Ecto neural progenitor cell (in vitro differentiated cells): ENCODE measurements at places on chromosomes 6 and 20.

DNA sequence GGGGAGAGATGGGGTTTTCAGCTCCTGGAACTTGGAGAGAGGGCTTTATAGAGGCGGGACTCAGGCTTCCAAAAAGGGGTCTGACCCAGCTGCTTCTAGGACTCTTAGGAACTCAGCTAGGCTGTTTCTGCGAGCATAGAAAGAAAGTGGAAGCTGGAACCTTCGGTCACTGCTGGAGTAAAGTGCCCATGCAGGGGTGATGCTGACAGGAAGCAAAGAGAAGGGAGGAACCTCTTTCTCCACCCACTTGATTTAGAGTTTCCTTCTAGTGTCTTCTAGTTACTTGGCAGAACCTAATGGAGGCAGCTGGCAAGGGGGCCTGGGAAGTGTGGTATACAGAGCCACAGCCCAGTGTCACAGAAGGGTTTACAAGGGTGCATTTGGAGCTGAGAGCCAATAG, 283.6 kb downstream of the QKI start:
- DNase-seq: no peak

GRCh38 chr20:33995053-33995831, 1.5 kb downstream of the RALY start:
- DNase-seq: no peak

DNA sequence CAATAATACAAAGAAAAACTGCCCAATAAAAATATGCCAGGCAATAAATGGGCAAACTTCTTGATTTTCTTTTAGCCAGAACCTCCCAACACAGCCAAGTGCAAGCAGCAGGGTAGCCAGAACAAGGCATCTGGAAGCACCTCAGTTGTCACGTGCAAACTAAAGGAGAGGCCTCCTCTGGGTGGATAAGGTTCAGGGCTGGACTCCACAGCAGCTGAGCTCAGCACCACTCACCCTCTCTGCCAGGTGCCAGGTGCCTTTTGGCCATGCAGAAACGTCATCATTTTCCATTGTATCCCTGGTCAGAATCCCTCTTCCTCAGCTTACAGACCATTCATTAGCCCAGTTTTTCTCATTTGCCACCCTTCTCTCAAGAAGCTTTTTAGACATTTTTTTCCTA, 52.7 kb downstream of the SOD2 start:
- no peak for DNase-seq

DNA sequence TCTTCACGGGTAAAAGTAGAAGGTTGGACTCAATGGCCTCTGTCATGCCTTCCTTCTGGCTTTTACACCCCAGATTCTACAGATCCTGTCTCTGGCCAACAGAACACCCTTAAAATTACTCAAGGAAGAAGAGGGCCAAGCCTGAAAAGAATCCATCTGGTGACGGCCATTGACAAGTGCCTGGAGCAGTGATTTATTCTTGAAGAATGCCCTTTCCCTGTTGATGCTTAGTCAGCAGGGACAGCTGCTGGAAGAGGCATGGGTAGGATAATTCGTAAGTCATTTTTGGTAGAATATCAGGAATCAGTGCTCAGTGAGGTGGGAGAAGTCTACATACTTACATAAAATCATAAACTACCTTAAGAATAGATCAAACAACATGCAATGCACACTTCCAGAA, 397.9 kb downstream of the SAMD5 start:
- no peak for DNase-seq

DNA sequence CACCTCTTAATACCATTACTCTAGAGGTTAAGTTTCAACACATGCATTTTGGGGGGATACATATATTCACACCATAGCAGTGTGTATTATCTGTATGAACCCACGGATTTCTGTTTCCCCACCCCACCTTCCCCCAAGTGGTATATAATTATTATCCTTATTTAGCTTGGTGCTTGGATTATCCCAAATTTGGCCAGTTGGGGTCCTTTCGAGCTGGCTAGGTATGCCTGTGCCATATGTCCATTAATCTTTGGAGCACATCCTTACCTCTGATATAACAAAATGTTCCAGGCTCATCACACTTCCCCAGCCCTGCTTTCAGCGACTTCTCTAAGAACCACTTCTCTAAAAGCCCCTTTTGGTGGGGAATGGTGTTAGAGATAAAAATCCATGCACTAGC, 118.7 kb upstream of the MLIP start:
- no peak for DNase-seq

- no peak for DNase-seq
These were observed 15.6 kb upstream of the ISM1 start for GRCh38 chr20:13205425-13205824.

GRCh38 chr20:21510414-21511384, 3.2 kb downstream of the NKX2-2 start:
- peak; percentile 53 for DNase-seq

- DNase-seq: no peak
These were observed 113.1 kb downstream of the FOXA2 start for GRCh38 chr20:22471156-22471836.

DNA sequence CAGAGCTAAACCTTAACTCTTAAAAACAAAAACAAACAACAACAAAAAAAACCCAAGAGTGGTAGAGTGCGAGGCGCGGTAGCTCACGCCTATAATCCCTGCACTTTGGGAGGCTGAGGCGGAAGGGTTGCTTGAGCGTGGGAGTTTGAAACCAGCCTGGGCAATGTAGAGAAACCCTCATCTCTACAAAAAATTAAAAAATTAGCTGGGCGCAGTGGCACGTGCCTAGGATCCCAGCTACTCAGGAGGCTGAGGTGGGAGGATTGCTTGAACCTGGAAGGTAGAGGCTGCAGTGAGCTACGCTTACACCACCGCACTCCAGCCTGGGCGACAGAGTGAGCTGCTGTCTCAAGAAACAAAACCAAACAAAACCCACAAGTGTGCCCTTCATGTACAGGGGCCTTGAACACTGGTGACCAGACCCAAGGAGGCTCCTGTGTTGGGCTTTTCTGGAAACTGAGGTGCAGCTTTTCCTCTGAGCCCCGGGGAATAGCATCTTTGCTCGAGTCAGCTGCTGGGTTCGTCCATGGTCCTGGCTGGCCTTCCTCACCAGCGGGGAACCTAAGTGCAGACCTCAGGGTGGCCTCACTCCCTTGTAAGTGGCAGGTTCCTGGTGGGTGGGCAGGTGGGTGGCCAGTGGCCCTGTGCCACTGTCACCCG, 39.9 kb downstream of the PYGB start:
- no peak for DNase-seq

GRCh38 chr6:109257494-109257893, 124.8 kb downstream of the CD164 start:
- DNase-seq: no peak

DNA sequence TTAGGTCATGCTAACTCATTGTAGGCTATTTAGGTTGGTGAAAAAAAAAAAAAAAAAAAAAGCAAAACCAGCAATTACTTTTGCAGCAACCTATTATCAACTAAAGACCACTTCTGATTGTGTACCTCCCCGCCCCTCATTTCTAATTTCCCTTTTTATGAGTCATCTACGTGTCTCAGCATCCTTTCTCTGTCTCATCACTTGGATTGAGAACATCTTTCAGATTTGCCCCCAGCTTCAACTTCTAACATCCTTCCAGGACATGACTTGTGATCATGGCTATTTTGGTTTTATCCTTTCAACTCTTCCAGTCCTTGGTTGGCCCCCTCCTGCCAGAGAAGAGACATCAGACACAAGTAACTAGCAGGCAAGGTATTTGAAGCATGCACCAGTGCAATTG, 156.7 kb upstream of the CCN2 start:
- no peak for DNase-seq

DNA sequence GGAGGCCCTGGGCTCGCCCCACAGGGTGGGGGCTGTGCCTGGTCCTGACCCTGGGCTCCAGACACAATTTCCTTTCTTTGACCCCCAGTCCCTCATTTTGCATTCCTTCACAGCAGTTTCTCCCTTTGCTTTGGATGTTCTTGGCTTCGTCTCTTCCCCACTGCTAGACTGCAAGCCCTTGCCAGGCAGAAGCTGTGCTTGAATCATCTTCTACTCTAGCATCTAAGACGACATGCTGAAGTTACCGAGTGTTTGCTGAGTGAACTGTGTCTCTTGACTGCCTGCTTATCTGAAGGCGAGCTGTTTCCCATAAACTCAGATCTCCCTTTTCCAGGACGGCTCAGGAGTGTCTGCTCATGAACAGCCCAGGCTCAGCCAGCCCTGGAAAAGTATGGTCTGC, 14.3 kb upstream of the SYNDIG1 start:
- no peak for DNase-seq

GRCh38 chr20:47927944-47928343, 142.7 kb upstream of the SULF2 start:
- no peak for DNase-seq

DNA sequence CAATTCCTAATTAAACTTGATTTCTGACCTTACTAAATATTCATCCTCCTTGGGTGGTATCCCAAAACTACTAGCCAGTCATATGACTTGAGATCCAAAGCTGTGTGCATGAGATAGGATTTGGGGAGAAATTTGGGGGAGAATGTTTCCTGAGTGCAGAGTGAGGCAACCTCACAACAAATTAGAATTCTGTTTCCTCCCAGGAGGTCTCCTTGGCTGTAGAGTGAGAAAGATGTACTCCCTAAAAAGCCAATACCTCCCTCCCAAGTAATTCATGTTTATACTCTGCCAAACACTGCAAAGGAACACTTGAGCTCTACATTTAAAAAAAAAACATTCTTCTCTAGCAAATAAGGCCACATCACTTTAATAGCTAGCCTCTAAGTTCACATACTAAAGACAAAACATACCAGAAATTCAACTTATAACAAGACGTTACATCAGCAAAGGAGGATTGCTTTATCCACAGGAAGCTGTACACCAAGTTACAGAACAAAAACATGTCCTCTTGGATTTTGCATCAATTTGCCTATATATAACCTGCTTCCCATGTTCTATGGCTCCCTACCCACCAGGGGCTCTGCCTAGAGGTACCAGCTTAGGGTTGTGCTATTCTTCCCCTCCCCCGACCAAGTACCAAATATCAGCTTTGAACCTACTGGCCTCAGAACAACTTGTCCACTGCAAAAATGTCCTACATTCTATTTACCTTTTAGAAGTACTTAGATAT, 15.4 kb upstream of the TMEM30A start:
- no peak for DNase-seq

DNA sequence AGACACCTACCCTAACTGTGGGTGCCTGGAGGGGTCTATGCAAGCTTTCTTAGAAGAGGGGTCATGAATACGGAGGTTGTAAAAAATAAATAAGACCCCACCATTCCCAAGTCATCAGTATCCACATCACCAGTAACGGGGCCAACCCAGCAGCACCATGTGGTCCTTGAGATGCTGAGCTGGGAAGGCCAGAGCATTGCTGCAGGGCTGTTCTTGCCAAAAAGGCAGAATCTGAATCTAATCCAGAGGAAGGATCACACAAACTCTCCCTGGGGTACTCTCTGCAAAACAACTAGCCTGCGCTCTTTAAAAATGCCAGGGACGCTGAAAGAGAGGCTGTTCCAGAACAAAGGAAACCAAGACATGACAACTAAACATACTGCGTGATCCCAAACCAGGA, 43.2 kb downstream of the SSR1 start:
- no peak for DNase-seq

GRCh38 chr6:89749918-89750317, 69.7 kb downstream of the MDN1 start:
- DNase-seq: no peak

- no peak for DNase-seq
These were observed 251.0 kb upstream of the TCF21 start for GRCh38 chr6:133637874-133638273.

- peak; percentile 82 for DNase-seq
These were observed at the start of gene MICB for GRCh38 chr6:31497531-31498476. Gene MICB (plus strand): TSS chr6:31498145. CDS start chr6:31498194, 49 bp downstream.

DNA sequence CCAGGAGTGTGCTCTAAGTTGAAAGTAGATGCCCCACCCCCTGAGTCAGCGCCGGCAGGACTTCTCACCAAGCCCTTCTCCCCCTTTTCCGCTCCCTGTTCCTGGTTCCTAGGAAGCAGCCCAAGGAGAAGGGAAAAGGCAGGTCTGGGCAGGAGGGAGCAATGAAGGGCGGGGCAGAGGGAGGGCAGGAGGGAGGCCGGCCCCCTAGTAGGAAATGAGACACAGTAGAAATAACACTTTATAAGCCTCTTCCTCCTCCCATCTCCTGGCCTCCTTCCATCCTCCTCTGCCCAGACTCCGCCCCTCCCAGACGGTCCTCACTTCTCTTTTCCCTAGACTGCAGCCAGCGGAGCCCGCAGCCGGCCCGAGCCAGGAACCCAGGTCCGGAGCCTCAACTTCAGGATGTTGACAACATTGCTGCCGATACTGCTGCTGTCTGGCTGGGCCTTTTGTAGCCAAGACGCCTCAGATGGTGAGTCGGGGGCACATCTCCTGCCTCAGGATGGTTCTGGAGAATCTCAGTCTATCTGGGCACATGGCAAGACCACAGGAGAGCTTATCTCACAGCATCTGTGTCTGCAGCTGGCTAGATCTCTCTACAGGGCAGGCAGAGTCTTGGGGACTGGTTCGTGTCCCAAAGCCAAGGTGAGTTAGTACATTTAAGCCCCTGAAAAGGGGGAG, at the start of gene PROCR:
Gene PROCR (plus strand): TSS at position 320 of the 681 bp plus-strand sequence. CDS start 83 bp downstream, at position 403.
- DNase-seq: peak; percentile 69

- no peak for DNase-seq
These were observed 19.1 kb downstream of the TRIM38 start for GRCh38 chr6:25981568-25982263.

DNA sequence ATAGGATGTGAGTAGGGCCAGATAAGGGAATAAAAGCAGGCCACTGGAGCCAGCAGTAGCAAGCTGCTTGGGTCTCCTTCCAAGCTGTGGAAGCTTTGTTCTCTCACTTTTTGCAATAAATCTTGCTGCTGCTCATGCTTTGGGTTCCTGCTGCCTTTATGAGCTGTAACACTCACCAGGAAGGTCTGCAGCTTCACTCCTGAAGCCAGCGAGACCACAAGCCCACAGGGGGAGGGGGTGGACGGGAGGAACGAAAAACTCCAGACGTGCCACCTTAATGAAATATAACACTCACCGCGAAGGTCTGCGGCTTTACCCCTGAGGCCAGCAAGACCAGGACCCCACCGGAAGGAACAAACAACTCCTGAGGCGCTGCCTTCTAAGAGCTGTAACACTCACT, 1324.4 kb upstream of the EYS start:
- no peak for DNase-seq

GRCh38 chr6:21722510-21722909, 129.0 kb downstream of the SOX4 start:
- DNase-seq: no peak

DNA sequence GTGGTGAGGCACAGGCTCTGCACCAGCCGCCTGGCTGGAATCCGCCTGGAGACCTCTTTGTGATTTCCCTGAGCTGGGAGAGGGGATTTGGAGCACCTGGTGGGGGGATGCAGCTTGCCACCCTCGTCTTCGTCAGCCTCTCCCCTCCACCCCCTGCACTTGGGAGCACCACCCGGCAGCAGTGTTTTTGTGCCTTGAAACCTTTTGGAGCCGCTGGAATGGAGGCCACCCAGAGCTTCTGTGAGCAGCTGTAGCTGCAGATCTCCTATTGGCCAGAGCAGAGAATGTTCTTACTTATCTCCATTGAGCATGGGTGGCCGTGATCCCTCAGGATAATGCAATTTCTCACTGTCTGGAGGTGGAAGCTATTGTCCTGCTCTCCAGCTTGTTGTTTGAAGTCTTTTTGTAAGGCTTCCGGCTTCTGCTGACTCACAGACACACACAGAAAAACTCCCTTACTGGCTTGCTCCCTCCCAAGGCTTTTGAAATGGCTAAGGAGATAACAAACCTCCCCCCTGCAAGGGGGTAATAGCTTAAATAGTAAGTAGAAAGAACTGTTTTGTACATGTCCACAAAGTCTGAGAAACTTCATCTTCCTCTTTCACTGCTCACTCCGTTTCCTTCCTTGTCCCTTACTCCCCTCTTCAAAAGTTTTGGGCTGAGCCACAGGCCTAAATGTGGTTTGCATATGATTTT, 271.2 kb downstream of the PRL start:
- peak; percentile 82 for DNase-seq

- DNase-seq: no peak
These were observed 226.9 kb downstream of the BCKDHB start for GRCh38 chr6:80333342-80333741.
